ENCODE measurements at places on chromosomes 2 and 18.

DNA sequence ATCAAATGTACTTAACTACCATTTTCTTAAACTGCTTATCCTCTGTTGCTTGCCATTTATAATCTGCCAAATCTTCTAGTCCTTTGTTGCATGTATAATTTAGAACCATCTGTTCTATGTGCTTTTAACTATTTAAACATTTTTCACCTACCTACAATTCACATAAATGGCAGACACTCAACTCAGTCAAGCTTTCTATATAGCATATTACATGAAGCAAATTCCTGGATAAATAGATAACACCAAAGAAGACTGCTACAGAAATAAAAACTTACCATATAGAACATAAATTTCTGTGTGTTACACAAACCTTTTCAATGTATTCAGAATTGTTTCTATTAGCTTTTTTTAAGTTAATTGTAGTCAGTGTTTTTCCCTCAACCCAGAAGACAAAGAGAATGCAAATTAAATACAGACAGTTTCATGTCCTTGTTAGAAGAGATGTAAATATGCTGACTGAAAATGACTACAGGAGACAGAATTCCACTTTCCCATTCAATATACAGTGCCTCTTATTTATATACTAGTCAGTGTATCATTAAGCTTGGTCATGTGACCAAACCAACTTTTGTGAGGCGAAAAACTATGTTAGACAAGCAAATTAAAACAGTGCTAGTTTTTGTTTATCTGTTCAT, 2.6 kb downstream of the BAZ2B start:
- H3K4me1 ChIP-seq: peaks cover 18% of the 10 kb centered on the region
- peak overlapping the region; percentile 99 for H3K27ac ChIP-seq
- no peaks in the 10 kb centered on the region for H3K36me3 ChIP-seq
- no peak for DNase-seq
- peak overlapping the region; percentile 96 for H3K4me3 ChIP-seq

DNA sequence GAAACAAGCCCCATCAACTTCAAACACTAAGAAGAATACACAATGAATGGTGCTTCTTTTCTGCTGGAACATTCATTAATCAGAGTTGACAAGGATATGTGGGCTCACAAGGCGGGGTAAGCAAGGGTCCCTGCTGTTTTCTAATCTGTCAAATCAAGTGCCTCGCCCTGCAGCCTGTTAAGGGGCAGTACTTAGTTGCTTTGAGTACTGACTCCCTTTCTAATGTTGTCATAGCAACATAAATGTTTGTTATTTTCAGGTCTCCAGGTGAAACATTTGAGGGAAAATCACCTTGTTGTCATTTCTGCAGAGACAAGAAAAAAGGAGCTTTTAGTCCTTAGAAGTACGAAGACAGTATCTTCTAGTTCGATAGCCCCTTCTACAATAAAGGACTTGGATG, 284.7 kb upstream of the PKDCC start:
- no peak for DNase-seq
- H3K27me3 ChIP-seq: no peaks in the 10 kb centered on the region
- no peak overlapping the region for H3K4me3 ChIP-seq
- H3K36me3 ChIP-seq: no peaks in the 10 kb centered on the region

GRCh38 chr2:86256982-86257381, 57.7 kb downstream of the MRPL35 start:
- DNase-seq: no peak
- no peak overlapping the region for H3K27ac ChIP-seq
- no peak overlapping the region for H3K4me3 ChIP-seq
- H3K36me3 ChIP-seq: peaks cover 3% of the 10 kb centered on the region

- H3K36me3 ChIP-seq: no peaks in the 10 kb centered on the region
- H3K4me3 ChIP-seq: no peak overlapping the region
- DNase-seq: no peak
- no peaks in the 10 kb centered on the region for H3K4me1 ChIP-seq
- H3K27me3 ChIP-seq: no peaks in the 10 kb centered on the region
Observed at GRCh38 chr2:21599417-21599816, 475.6 kb downstream of the TDRD15 start.

DNA sequence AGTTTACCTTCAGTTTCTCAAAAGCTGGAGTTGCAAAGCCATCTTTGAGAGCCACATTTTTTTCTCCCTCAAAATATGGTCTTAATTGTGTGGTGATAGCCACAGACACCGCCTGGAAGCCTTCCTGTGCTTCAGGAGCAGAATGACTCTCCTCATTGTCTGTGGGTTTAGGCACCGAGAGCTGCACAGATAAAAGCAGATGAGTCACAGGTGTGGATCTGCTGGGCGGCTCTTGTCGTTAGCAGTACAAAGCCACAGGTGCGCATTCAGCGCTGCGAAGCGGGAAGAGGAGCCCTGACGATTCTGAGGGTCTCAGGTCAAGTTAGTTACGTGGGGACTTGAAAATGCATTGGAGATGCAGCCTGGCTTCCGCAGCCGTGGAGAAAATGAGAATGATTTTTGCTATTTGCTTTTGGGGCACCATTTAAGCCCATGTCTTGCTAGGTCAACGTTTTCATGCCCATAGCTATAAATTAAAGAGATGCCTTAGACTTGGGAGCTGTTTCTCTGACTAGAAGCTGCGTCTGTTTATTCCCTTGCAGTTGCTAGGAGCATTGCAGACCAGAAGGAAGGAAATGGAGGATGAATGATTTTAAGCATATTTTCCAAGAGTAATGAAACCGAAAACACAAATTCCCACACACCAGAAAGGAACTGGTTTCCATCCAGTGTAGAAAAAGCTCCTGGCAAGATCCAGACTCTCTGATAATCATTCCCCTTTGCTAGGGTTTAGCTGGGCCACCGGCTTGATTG, 51.5 kb downstream of the KLHL29 start:
- H3K4me3 ChIP-seq: no peak overlapping the region
- no peaks in the 10 kb centered on the region for H3K27me3 ChIP-seq
- H3K36me3 ChIP-seq: no peaks in the 10 kb centered on the region
- H3K27ac ChIP-seq: peak overlapping the region; percentile 35

DNA sequence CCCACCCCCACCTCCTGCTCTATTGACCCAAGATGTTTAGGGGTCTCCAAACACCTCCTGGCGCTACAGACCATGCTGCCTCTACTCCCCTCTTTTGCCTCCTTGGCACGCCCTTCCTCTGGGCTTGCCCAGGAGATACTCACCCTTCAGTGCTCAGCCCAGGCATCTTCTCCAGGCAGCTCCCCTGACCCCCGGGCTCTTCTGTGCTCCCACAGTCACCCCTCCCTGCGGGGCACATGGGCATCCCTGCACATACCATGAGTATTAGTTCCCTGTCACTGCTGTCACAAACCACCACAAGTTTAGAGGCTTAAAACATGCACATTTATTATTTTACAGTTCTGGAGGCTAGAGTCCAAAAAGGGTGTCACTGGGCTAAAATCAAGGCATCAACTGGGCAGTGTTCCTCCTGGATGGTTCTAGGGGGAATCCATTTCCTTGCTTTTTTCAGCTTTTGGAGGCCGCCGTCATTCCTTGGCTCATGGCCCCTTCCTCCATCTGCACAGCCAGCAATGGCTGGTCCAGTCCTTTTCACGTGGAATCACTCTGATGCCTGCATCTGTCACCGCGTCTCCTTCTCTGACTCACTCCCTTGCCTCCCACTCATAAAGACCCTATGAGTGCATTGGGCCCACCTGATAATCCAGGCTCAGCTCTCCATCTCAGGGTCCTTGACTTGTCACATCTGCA, 230.4 kb upstream of the COPS8 start:
- H3K4me1 ChIP-seq: no peaks in the 10 kb centered on the region
- no peak for DNase-seq
- H3K27ac ChIP-seq: no peak overlapping the region

- no peaks in the 10 kb centered on the region for H3K4me1 ChIP-seq
- no peak within 1 kb of the TSS for H3K27ac ChIP-seq
- H3K27me3 ChIP-seq: no peaks in the 10 kb centered on the region
- DNase-seq: no peak
- H3K4me3 ChIP-seq: no peak within 1 kb of the TSS
- no peaks in the 10 kb centered on the region for H3K36me3 ChIP-seq
Observed at GRCh38 chr18:63542069-63542468, at the start of gene SERPINB12. TSS of gene SERPINB12 (plus strand) at chr18:63542369. CDS start at chr18:63556160, 13,791 bp downstream.

DNA sequence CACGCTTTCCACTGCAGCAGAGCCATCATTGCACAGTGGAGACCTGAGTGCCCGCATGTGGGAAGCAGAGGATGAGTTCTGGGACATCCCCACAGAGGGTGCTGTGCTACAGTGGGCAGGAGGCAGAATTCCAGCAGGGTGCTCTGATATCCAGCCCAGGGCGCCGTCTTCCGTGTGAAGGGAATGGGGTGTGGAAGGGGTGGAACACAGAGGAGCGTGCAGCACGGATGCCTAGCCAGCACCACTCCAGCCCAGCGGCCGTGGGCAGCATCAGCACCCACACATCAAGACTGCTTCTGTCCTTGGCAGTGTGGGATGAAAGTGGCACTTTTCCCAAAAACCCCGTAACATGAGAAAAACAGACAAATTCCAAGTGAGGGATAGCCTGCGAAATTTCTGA, 134.3 kb downstream of the ZNF236 start:
- DNase-seq: no peak
- peaks cover 60% of the 10 kb centered on the region for H3K36me3 ChIP-seq

- peaks cover 12% of the 10 kb centered on the region for H3K36me3 ChIP-seq
- H3K27ac ChIP-seq: peak overlapping the region; percentile 68
- peak; percentile 66 for DNase-seq
- no peaks in the 10 kb centered on the region for H3K27me3 ChIP-seq
- peaks cover 20% of the 10 kb centered on the region for H3K4me1 ChIP-seq
Observed at GRCh38 chr2:42569116-42569711, 782 bp downstream of the MTA3 start.

GRCh38 chr2:225378984-225379383, 20.5 kb upstream of the NYAP2 start:
- no peaks in the 10 kb centered on the region for H3K36me3 ChIP-seq
- DNase-seq: no peak
- no peaks in the 10 kb centered on the region for H3K4me1 ChIP-seq
- H3K27ac ChIP-seq: no peak overlapping the region
- H3K4me3 ChIP-seq: no peak overlapping the region

GRCh38 chr2:54568876-54569321, 112.8 kb downstream of the SPTBN1 start:
- no peaks in the 10 kb centered on the region for H3K27me3 ChIP-seq
- H3K27ac ChIP-seq: peak overlapping the region; percentile 99
- no peak for DNase-seq

DNA sequence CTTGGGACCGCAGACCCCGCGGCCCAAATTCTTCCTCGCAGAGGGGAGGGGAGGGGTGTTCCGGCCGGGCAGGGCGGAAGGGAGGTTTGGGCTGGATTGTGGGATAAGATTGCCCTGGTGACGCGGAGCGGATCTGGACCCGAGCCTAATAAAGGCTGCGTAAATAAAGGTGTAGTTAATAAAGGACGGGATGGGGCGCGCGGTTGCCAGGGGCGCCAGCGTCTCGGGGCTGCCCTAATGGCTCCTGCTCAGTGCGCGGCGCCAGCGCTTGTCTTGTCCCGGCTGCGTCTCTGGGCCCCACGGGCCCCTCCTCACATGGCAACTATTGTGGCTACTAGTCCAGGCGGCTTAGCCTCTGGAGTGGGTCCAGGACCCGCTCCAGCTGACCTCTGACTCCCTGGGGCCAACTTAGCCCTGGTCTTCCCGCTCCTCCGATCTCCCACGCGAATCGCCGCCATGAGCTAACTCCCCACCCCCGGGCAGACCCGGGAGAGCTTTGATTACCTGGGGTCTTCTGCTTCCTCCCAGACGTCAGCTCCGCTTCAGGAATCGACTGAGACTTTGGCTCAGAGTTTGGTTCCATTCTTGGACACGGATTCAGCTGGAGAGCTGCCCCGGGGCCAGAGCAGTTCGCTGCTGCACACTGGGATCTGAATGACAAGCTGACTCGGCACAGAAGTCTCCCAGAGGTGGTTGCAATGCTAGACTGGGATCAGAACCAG, 36.5 kb downstream of the SLC25A52 start:
- H3K27ac ChIP-seq: no peak overlapping the region
- H3K27me3 ChIP-seq: no peaks in the 10 kb centered on the region
- H3K4me1 ChIP-seq: no peaks in the 10 kb centered on the region
- peak overlapping the region; percentile 53 for H3K4me3 ChIP-seq
- DNase-seq: peak; percentile 52
- H3K36me3 ChIP-seq: no peaks in the 10 kb centered on the region

DNA sequence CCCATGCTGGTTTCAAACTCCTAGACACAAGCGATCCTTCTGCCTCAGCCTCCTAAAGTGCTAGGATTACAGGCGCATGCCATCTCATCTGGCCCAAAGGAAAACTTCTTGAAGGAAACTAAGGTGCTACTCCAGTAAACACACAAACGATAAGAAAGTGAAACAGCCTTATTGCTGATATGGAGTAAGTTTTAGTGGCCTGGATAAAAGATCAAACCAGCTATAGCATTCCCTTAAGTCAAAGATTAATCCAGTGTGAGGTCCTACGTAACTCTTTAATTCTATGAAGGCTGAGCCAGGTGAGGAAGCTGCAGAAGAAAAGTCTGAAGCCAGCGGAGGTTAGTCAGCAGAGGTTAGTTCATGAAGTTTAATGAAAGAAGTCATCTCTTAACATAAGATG, 40.8 kb upstream of the POTEE start:
- no peaks in the 10 kb centered on the region for H3K27me3 ChIP-seq
- peak; percentile 52 for DNase-seq
- no peaks in the 10 kb centered on the region for H3K4me1 ChIP-seq
- no peak overlapping the region for H3K4me3 ChIP-seq
- H3K27ac ChIP-seq: no peak overlapping the region

- no peak overlapping the region for H3K4me3 ChIP-seq
- DNase-seq: no peak
- H3K36me3 ChIP-seq: no peaks in the 10 kb centered on the region
- no peak overlapping the region for H3K27ac ChIP-seq
Observed at GRCh38 chr18:68893354-68893753, 95.5 kb downstream of the CCDC102B start.

DNA sequence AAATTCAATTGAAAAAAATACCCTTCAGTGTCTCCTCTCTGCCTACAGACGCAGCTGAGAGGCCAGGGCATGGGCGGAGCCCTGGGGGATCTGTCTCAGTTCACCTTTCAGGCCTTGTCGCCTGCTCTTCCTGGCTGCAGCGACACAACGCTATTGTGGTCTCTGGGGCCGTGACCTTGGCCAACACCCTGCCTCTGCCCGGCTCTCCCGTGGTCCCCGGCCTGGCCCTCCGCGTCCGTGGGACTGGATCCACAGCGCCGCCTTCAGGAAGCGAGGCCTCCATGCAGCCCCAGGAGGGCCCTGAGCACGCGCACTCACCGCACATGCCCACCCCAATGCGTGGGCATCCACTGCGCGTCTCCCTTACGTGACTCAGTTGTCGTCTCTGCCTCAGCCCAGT, 81.1 kb downstream of the MRPS9 start:
- H3K4me3 ChIP-seq: no peak overlapping the region
- no peaks in the 10 kb centered on the region for H3K4me1 ChIP-seq
- no peak for DNase-seq

DNA sequence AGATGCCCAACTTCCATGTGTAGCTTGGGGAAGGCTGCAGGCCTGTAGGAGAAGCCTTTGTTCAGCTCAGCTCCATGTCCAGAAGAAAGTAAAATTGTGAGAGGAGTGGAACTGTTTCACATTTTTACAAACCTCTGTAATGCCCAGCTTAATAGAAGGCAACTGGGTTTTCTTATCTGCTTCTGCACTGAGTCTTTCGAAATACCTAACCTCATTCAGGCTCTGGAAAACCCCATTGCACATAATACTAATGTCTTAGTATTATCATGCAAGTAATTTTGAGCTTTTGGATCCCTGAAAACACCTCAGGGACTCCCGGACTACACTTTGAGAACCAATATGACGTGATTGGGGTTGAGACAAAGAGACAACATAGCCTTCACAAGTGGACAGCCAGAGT, 5.8 kb downstream of the SMIM21 start:
- no peaks in the 10 kb centered on the region for H3K27me3 ChIP-seq
- no peak overlapping the region for H3K4me3 ChIP-seq
- H3K36me3 ChIP-seq: no peaks in the 10 kb centered on the region
- no peaks in the 10 kb centered on the region for H3K4me1 ChIP-seq

GRCh38 chr2:181467966-181468707, 11.0 kb downstream of the ITGA4 start:
- no peaks in the 10 kb centered on the region for H3K27me3 ChIP-seq
- no peak overlapping the region for H3K4me3 ChIP-seq
- no peaks in the 10 kb centered on the region for H3K4me1 ChIP-seq
- no peak overlapping the region for H3K27ac ChIP-seq
- no peak for DNase-seq

Data from large intestine (tissue), 12 donors.